ENCODE measurements at places on chromosomes 6 and 20.
A peak's percentile ranks its signal among the peaks of the same experiment; 100 is the strongest.

DNA sequence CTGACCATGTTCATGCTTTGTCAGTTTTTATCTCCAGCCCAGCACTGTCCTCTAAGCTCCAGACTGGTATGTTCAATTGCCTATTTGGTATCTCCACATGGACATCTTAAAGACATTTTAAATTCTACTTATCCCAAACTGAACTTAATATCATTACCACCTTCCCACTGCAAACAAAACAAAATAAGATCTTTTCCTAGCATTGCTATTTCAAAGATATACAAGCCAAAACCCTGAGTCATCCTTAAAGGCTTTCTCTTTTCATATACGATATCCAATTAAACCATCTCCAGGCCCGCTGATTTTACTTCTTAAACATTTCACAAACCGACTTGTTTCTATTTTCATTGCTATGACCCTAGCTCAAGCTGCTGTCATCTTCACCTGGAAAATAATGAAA, 35.1 kb upstream of the HS3ST5 start:
- no peak for DNase-seq

- DNase-seq = no peak
Observed at GRCh38 chr6:41463062-41463930, 82.9 kb upstream of the FOXP4 start.

GRCh38 chr6:31547727-31548543, 527 bp downstream of the NFKBIL1 start:
- DNase-seq = no peak

DNA sequence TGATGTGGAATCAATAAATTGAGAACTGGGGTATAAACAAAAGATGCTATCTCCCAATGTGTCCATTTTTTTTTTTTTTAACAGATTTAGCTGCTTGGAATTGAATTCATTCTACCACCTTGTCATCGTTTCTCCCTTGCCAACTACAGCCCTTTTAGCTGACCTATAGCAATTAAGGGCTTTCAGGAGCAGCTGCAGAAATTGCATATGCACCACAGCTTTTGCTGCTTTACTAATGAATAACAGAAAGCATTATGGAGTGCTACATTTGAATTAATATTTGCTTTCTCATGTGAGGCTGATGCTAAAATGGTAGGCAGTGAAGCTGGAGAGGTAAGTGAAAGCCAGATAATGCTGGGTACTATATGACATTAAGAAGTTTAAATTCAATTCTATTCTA, 5.7 kb downstream of the SESN1 start:
- no peak for DNase-seq

GRCh38 chr6:90080876-90081481, 186.7 kb downstream of the GJA10 start:
- DNase-seq = peak; percentile 92

DNA sequence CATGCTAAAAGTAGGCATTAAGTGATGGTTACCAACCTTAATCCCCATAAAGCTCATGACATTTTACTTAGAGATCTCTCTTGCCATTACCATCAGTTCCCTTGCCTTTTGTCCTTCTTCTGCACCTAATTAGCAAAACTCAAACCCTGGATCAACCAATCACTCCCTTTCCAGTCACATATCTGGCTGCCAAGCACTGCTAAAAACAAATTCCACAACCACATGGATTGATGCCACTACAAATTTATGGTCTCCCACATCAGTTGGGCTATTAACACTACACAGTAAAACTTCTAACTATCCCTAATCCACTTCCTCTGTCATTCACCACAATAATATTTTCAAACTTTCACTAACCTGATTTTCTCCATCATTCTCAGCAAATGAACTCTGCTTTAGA, 54.3 kb upstream of the RNF146 start:
- no peak for DNase-seq

DNA sequence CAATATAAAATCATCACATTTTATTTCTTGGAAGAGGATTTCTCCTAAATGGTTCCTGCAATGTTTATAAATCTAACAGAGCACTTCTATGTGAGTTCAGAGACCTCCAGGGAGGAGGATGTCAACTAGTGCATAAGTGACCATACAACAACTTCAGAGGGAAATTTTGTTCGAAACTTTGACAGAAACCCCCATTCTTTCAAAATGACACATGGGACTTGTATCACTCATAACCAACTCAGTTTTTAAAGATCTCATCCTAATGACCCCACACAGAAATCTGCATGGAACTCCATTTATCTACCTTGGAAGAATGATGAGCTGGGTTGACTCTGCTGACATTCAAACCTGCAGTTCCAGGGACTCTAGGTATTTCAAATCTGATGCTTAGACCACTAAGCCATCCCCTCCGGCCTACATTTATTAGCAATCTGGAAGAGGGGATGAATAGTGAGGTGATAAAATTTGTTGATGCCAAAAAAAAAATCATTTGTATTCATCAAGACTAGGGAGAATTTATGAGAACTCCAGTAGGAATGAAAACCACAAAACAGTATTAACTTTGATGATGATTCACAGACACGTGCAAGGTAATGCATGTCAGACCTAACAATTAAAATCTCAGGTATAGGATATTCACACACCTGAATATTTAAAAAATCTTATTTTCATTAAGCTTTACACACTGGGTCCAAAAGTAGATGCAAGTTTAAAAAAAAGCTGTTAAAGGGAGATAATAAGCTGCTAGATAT, 153.0 kb downstream of the REV3L start:
- DNase-seq = no peak

DNA sequence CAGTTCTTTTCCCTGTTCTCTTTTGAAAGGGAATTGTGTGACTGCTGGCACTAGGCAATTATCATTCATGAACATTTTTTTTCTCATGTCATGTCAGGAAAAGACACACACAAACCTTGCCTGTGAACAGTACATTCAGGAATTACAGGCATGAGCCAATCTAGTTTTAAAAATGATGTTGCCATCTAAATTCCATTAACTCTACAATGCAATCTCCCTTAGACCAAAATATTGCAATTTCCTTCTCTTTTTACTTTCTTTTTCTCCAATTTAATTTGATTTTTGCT, 127.5 kb upstream of the STMND1 start:
- DNase-seq = no peak

DNA sequence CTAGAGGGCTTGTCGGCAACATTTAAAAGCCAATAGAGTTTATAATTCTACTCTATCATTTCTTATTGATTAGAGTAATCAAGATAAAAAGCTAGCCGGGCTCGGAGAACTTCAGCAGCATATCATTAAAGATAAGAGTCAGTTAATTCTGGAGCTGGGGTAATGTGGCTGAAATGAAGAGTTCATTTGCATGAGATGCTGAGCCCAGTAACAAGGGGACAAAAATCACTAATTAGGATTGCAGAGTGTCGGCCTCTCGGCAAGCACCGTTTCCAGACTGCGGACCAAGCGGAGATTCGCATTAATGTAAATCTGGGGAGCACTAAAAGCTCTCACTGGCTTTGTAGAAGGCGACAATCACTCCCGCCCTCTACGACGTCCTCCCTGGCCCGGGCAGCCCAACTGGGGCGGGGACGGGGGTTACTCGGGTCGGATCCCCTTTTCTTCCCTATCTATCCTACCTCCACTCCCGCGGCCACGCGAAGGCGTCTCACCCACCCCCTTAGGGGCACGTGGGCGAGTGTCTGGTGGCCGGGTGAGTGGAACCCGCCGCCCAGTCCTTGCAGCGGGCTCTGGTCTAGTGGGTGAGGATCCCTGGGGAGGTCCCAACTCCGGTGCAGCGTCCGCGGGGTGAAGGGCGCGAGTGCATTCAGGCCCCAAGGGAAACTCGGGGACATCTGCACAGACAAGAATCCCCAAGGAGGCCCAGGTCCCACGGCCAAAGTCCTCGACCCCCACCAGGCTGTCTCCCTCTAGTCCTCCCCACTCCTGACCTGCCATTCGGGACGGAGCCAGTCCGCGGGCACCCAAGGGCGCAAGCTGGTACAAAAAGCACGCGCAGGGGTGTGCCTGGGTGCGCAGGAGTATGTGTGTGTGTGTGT, 42.2 kb upstream of the OSTM1 start:
- no peak for DNase-seq

DNA sequence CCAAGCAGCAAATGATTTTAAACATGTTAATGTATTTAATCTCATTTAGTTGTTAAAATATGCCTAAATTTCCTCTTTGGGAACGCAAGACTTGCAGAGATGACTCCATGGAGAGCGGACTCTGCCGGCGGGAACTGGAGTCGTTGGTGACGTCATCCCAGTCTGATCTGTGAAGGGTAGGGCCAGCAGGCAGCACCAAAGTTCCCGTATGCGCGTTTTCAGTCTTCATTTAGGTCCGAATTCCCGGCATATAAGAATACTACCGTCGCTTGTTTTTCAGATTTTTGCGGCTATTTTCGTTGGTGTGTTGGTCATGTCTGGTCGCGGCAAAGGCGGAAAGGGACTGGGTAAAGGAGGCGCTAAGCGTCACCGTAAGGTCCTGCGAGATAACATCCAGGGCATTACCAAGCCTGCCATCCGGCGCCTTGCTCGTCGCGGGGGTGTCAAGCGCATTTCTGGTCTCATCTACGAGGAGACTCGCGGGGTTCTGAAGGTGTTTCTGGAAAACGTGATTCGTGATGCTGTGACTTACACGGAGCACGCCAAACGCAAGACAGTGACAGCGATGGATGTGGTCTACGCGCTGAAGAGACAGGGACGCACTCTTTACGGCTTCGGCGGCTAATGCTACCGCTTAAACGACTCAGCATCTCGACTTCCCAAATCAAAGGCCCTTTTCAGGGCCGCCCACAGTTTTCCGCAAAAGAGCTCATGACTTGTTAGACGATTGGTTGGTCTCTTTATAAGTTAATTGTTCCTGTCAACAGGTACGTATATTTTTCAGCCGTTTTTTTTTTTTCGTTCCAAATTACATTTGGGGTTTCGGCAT, 117.3 kb downstream of the HFE start:
- DNase-seq = peak; percentile 95

DNA sequence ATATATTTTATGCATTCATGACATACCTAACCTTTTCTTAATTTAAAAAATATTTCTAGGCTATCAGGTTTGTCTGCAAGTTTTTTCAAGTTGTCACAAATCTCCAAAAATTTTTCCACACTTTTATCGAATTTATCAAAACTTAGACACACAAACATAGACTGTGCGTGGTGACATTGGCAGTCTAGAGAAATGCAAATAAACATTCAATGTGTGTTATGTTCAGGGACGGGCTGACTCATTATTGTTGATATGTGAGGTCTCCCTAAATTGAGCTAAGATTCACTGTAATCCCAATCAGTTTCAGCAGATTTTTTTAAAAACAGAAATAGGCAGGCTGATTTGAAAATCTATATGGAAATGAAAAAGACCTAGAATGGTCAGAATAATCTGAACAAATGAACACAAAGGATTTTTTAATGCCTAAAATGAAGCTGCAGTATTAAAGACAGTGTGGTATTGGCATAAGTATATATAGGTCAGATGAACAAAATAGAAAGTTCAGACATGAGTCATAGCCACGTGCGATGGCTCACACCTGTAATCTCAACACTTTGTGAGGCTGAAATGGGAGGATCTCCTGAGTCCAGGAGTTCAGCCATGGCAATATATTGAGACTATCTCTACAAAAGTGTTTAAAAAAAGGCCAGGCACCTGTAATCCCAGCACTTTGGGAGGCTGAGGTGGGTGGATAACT, 19.2 kb downstream of the BLTP3A start:
- no peak for DNase-seq

GRCh38 chr20:31517373-31517772, 3.1 kb downstream of the HM13 start:
- peak; percentile 21 for DNase-seq

GRCh38 chr6:110355727-110356126, 2.4 kb downstream of the METTL24 start:
- DNase-seq = no peak

DNA sequence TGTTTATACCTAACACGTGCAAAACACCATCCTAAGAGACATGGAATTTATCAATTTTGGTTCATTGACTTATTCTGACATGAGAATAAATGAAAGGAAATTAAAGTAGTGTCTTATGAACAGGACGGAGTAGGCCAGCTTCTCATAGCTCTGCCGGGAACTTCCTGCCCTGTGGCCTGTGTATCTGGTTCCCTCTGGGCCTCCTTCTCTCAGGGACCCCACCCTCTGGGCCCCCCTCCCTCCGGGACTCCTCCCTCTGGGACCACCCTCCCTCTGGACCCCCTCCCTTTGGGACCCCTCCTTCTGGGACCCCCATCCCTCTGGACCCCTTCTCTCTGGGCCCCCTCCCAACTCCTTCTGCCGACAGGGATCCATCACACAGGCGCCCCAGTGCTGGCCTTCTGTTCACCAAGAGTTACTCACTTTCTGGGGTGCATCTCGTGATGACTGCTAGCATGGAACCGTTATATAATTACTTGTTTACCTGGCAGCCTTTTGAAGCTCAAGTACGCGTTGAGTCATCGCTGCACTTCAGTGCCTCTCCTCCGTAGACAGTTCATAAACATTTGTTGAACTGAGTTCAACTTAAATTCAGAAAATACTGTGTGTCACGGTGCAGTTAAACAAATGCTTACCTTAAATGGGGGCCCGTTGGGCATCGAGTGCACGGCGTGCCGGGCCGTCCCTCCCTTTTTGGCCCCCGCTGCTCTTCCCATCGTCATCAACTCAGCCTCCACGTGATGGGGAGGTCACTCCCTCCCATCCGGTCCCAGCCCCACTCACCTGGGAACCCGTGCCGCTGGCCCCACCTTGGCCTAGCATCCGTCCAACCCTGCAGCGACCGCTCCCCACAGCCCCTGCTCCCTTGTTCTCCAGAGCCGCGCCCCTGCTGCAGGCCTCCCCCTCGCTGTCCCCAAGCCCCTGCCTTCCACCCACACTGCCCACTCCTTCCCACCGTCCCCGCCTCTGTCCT, 8.1 kb downstream of the CCR6 start:
- no peak for DNase-seq
